ENCODE measurements at places on chromosomes 5 and 9.

DNA sequence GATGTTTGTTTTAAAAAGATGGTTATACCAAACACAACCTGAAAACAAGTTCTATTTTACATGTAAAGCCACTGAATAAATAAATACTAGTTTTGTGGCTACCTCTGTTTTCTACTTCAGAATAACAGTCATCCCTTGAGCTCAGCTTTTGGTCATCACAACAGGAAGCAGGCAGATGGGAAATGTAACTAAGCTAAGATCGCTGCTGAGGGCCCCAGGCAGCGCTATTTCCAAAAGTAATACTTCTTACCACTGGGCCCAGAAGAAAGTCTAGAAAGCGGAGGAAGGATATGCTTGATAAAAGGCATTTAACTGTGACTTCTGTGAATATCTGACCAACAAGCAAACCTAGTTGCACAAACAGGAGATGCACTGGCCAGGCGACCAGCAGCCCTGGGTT lies 61.4 kb downstream of the SERINC5 start:
- no peak for DNase-seq

DNA sequence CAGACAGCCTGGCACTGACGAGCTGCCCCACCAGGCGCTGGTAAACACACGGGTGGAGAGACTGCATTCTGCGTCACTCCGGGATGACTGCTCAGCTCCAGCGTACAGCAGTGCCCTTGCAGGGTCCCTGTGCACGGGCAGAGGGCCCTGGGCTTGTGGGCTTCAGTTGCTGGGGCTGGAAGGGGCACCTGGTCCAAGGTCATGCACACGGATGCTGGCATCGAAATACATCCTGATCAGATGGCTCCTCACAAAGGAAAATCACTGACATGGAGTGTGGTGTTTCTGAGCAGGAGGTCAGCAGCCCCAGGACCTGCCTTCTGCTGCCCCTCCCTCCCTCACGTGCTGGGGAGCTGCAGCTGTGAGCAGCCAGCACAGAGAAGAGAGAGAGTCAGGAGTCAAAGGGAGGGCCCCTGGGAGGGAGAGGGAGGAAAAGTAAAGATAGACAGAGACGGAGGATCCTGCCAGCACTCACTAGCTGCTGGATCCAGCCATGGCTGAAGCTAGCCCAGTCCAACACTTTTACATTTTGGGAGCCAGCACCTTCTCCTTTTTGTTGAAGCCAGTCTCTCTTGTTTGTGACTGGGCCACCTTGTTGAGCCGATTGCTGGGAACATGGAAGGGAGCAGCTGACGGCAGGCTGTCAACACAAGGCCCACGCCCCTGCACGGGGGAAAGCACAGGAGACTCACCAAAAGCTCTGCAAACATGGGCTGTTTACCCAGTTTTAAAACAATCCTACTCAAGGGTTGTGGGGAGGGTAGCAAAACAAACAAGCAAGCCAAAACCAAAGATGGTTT lies 166.5 kb upstream of the PHYKPL start:
- no peak for DNase-seq

DNA sequence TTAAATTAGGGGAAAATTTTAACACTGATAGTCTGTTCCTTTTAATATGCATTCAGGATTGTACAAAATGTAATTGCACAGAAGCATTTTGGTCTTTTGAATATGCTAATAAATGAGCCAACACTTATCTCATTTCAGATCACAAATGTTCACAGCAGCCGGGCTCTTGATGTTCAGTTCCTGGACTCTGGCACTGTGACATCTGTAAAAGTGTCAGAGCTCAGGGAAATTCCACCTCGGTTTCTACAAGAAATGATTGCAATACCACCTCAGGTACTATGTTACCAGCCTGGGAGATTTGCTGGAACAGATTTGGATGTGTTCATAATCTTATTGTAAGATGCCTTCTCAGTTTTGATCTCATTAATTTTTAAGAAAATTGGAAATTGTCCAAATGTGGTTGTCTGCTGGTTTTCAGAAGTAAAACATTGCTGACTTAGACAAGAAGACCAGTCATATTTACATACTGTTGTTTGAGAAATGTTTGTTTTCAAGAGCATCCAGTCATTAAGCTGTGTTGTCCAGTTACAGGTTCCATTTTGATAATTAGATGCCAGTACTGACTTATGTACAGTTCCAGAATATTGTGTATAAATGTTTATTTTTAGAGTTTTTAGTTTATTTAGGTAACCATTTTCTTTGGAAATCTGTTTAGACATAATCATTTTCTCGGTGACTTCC lies 23.0 kb upstream of the TMOD1 start:
- no peak for DNase-seq

DNA sequence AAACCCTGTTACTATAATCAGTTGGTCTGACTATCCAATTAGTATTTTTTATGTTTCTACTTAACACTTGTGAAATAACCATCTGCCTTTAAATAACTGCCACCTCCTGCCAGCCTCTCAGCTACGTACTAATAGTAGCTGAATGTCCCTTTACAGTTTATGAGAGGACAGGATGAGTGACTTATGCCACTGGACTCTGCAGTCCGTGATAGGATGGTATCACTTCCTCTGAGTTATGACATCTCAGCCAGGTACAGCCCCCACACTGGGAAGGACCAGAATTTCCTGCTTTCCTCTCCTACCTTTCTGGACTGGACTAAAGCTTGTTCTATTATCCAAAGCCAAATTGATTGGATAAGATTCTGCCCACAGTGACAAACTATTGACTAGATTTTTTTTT lies 102.9 kb downstream of the ZFAND5 start:
- no peak for DNase-seq

GRCh38 chr5:96013254-96013653 lies 51.6 kb upstream of the ELL2 start:
- no peak for DNase-seq

DNA sequence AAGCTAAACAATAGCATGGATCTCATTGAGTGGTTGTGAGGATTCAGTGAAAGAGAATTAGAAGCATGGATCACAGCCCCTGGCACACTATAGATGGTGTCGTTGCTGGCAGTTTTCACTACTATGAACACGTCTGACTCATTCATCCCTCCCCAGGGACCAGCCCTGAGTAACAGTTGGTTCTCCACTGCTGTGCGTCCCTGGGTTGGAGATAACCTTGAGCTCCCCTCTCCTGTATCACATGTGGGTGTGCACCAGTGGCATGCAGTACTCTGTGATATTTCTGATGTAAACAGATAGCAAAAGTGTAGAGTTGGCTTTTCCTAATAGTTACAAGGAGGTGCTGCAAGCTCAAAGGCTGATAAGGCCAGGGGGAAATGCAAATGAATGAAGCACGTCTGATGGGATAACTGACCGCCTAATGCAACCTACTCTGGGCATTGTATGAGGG lies 8.8 kb upstream of the LCP2 start:
- peak; percentile 91 for DNase-seq

- DNase-seq, result no peak
Measured at GRCh38 chr5:168925160-168925559, 346.0 kb upstream of the PANK3 start.

All from GM23248 (cell line).